Mesothelial cell of epicardium (in vitro differentiated cells): ENCODE measurements at places on chromosomes 3 and 15.

DNA sequence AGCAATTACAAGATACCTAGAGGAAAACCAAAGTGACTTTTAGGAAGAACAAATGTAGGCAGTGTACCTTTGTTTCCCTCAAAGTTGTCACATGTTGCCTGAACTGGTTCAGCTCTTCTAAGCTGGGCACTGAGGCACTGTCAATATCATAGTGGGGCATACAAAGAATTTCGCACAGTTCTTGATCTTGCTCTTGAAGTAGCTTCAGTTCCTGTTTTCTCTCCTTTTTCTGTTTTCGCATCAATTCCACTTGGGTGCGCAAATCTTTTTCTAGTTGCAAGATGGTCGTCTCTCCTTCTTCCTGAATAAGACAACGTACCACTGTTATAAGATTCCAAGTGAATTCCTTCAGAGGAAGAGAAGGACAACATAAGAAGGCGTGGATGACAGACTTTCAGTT is 12.7 kb downstream of the PRC1 start:
- no peak overlapping the region for H3K27ac ChIP-seq
- H3K4me1 ChIP-seq: peaks cover 5% of the 10 kb centered on the region
- H3K36me3 ChIP-seq: peaks cover 45% of the 10 kb centered on the region
- DNase-seq: no peak
- H3K4me3 ChIP-seq: no peak overlapping the region

DNA sequence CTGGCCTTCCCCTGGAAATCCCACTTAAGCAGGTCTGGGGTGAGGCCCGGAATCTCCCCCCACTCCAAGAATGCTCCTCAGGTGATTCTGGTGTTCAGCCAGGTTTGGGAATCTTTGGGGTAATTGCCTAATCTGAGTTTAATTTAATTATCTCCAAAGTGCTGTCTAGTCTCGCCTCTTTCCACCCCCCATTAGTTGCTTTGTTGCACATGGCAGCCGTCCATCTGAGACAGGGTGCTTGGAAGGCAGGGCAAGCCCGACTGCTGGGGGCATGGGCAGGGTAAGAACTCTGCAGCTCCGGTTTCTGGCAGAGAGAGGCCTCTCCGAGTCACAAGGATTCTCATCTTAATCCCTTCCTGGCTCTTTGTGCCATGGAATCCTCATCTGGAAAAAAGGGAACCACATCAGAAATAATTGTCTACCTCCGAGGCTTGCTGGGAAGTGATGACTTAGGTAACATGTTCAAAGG is 15.0 kb downstream of the IL17RD start:
- peaks cover 5% of the 10 kb centered on the region for H3K36me3 ChIP-seq
- no peak for DNase-seq
- H3K27ac ChIP-seq: peak overlapping the region; percentile 54
- no peak overlapping the region for H3K4me3 ChIP-seq
- peaks cover 56% of the 10 kb centered on the region for H3K4me1 ChIP-seq

DNA sequence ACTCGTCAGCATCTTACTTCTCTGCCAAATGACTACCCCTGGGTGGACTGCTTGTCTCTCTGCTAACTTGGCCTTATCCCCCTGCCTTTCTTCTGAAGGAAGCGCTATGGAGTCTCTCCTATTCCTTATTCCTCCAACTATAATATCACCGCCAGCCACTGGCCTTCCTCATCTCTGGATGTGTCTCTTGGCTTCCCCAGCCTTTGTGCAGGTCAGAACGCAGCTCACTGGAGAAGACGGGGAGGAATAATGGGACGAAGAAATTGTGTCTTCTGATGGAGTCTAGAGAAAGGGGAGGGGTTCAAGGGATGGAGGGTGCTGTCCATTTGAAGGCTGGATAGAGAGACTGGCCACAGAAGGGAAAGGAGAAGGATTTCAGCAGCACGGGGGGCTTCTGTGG is 16.9 kb downstream of the ITGA11 start:
- peaks cover 9% of the 10 kb centered on the region for H3K4me1 ChIP-seq
- H3K36me3 ChIP-seq: no peaks in the 10 kb centered on the region
- no peak overlapping the region for H3K27ac ChIP-seq
- DNase-seq: peak; percentile 29
- no peaks in the 10 kb centered on the region for H3K27me3 ChIP-seq
- H3K4me3 ChIP-seq: no peak overlapping the region

DNA sequence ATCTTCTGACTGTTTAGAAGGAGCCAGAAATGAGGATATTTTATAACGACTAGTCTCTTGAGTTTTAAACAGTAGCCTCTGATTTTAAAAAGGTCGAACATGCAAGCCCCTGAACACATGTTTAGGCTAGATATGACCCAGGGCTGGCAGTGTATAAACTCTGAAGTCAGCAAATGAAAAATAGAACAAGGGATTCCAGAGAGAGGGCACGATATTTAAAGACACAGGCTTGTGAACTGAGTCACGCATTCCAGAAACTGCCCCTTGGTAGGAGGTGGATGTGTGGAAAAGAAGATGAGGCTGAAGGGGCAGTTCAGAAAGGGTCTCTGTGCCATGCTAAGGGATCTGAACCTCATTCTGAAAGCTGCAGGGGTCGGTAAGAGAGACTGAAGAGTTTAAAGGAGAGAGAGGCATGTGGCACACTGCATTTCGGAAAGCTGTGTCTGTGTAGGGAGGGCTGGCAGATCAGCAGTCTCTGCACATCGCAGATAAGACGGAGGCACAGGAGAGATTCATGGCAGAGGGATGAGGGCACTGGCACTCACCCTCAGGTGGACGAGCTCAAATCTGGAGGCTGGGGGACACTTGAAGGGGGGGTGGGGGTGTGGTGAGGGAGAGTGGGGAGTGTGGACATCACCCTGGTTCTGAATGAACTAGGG is 22.1 kb downstream of the ST8SIA2 start:
- H3K36me3 ChIP-seq: no peaks in the 10 kb centered on the region
- peaks cover 5% of the 10 kb centered on the region for H3K4me1 ChIP-seq
- no peak overlapping the region for H3K4me3 ChIP-seq
- peaks cover 13% of the 10 kb centered on the region for H3K27me3 ChIP-seq
- H3K27ac ChIP-seq: no peak overlapping the region

GRCh38 chr15:75694241-75695182 is 18.1 kb downstream of the CSPG4 start:
- H3K27me3 ChIP-seq: peaks cover 1% of the 10 kb centered on the region
- no peaks in the 10 kb centered on the region for H3K36me3 ChIP-seq
- peak; percentile 56 for DNase-seq
- H3K27ac ChIP-seq: peak overlapping the region; percentile 74
- H3K4me3 ChIP-seq: no peak overlapping the region

- no peak overlapping the region for H3K27ac ChIP-seq
- no peak for DNase-seq
- H3K4me3 ChIP-seq: no peak overlapping the region
- peaks cover 43% of the 10 kb centered on the region for H3K27me3 ChIP-seq
- H3K4me1 ChIP-seq: no peaks in the 10 kb centered on the region
- no peaks in the 10 kb centered on the region for H3K36me3 ChIP-seq
These were observed 54.7 kb upstream of the ONECUT1 start for GRCh38 chr15:52844823-52845222.

DNA sequence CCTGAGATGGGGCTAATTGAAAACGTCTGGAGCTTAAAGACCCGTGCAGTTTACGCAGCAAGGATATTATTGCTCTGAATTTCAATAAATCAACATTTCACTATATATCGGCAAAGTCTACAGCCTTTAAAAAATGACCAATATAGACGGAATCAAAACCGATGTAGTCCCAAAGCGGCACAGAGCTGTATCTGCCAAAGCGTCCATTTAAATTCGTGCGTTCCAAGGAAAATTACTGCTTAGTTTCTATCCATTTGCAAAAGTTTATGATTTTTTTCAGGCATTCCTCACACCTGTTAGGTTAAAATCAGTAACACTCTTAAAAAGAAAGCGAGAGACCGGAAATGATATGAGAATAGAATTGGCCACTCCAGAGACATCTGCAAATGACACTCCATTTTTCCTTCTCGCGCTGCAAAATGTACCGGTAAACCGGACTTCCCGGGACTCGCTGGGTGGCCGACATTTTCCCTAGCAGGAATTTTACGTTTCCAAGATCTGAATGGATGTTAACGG is 777 bp upstream of the EIF4A2 start:
- peaks cover 29% of the 10 kb centered on the region for H3K36me3 ChIP-seq
- H3K27me3 ChIP-seq: peaks cover 3% of the 10 kb centered on the region
- no peak for DNase-seq
- H3K27ac ChIP-seq: peak overlapping the region; percentile 98
- peaks cover 32% of the 10 kb centered on the region for H3K4me1 ChIP-seq
